ENCODE measurements at places on chromosomes 2 and 18.

DNA sequence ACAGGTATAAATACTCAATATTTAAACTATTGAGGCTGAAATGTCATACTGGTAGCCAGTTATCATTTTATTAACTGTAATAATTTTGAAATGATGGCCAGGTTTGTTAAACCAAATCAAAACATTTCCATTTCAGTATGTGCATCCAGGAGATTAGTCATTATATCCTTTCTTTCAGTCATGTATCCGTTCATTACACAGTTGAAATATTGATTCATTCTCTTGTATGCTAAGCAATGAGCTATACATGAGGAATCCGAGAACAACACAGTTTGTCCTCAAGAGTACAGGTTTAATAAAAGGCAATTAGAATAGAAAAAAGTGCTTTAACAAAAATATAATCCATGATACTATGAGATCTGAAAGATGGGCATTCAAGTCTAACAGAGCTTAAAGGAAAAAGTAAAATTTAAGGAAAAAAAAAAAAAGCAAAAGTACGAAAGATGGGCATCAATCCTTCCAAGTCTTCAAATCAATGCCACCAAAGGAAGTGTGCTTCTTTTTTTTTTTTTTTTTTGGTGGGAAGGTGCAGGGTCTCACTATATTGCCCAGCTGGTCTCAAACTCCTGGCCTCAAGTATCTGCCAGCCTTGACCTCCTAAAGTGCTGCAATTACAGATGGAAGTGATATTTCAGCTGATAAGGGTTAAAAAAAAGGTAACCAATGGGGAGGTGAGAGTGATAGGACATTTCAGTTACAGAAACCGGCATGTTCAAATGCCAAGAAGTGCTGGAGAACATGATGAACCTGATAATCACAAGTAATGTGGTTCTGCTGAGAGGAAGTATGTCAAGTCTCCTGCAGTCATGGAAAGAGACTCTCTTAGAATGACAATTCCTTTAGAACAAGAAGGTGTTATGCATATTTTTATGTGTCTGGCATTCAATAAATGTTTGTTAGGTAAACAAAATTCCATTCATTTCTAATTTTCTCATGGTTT, 35.8 kb downstream of the PUM2 start:
- DNase-seq = no peak

DNA sequence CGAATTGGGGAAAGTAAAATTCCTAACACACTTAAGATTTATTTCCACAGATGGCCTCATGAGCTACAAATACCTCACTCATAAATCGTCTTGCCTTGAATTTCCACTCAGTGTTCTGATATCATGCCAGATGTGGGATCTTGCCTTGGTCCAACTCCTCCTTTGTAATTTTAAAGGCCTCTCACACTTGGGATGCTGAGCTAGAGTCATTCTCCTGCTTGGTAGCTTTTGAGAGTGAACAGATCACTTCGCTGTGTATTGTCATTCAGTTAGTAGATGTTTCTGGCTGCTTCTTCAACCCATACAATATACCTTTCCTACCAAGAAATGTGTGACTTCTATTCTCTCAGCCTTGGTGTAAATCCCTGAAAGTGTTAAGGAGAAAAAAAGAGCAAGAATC, 309.2 kb downstream of the NRXN1 start:
- DNase-seq = peak; percentile 32

GRCh38 chr2:45649858-45650811, 1.3 kb upstream of the PRKCE start:
- DNase-seq = peak; percentile 82

DNA sequence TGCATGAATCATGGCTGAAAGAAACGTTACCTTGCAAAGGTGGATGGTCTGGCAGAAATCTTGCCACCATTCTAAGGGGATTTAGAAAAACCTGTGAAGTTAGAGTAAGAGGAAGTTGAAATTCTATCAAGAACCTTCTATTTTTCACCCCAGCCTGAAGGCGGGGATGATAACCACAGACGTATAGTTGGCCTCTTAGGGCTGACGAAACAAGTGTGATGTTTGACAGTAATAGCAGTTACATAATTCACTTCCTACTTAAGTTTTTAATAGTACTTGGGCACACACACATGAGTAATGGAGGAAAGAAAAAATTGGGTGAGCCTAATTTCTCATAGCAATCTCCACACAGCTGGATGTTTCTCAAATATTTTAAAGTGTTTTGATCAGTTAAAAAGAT, 336.6 kb upstream of the SALL3 start:
- DNase-seq = no peak

DNA sequence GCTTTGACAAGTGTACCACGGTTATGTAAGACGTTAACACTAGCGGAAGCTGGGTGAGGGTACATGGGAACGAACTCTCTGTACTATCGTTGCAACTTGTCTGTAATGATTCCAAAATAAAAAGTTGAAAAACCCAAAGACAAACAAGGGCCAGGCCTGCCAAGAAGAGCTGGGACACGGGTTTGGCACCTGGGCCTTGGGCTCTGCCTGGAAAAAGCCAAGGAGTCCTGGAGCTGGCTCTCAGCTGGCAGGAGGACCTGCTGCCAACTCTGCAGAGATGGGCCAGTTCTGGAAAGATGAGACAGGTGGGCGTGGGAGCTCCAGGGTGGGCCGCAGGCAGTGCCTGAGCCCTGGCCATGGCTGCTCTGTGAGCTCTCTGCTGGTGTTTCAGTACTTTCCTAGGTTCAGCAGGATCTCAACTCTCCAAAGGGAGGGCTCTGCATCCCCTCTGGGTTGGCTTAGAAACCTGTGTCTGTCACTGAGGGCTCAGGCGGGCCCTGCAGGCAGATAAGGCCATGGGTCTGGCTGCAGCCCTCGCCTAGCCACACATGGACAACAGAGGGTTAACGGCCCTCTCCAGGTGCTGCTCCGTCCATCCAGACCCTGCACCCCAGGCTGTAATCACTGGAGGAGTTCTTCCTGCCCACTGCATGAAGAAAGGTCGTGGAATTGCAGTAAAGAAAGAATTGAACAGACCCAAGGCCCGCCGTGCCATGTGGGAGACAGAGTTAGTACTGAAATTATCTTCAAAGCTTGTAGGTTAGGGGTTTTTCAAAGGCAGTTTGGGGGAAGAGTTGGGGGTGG, 89.9 kb downstream of the RHOB start:
- no peak for DNase-seq

DNA sequence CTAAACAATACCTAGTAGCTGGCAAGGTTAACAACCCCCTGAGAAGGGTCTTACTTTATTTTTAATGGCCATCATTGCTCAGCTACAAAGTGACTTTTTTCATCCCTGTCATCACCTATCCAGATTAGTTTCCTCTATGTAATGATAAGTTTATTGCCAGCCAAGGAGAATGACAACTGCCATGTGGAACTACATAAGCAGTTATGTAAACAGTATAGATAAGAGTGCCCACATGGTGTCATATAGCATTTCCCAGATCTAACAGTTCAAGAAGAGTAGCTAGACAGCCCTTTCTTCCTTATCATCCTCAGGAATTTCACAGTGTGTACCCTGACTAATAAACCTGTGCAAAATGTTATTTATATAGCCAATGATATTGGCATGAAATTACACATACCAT, 240.2 kb upstream of the PIK3C3 start:
- no peak for DNase-seq

- no peak for DNase-seq
Measured at GRCh38 chr2:183592271-183592670, 468.0 kb downstream of the NUP35 start.

DNA sequence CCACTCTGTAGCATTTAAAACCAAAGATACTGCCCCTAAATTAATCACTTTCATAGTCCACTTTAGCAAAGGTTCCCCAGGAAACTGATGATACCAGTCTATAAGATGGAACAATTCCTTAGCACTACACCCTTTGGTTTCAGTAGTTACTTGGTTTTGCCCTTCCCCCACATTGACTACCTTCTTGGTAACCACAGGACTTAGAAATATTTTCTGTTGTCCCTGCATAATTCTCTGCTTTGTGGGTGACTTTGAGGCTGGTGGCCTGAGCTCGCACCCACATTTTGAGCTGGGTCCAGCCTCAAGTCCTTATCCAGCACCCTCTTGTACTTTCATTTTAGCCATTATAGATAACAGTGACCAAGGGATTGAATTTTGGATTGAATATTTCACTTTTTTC, 23.1 kb downstream of the ELP2 start:
- no peak for DNase-seq

GRCh38 chr2:157447031-157447430, 3.1 kb upstream of the CYTIP start:
- DNase-seq = no peak

DNA sequence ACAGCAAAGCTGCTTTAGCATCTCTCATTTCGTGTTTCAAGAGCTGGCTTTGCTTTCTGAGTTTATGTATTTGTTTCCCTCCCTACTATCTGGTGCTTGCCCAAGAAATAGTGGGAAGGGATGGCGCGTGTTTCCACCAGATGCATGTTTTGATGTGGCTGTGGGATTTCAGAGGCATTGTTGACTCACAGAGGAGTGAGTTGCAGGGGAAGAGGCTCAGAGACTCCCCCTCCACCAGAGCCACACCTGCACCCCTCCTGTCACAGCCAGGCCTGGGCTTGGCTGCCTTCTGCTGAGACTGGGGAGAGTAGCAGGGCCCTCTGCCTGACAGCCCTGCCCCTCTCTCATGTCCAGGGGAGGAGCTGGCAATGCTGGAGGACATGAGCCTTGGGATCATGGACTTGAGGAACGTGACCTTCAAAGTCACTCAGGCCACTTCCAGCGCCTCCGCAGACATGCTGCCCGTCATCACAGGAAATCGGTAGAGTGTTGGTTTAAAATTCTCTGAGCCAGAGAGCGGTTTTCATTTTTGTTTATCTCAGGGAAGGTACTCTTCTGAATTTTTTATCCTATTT, 42.9 kb downstream of the COA5 start:
- DNase-seq = no peak

GRCh38 chr2:29697181-29697580, 224.2 kb downstream of the ALK start:
- no peak for DNase-seq

DNA sequence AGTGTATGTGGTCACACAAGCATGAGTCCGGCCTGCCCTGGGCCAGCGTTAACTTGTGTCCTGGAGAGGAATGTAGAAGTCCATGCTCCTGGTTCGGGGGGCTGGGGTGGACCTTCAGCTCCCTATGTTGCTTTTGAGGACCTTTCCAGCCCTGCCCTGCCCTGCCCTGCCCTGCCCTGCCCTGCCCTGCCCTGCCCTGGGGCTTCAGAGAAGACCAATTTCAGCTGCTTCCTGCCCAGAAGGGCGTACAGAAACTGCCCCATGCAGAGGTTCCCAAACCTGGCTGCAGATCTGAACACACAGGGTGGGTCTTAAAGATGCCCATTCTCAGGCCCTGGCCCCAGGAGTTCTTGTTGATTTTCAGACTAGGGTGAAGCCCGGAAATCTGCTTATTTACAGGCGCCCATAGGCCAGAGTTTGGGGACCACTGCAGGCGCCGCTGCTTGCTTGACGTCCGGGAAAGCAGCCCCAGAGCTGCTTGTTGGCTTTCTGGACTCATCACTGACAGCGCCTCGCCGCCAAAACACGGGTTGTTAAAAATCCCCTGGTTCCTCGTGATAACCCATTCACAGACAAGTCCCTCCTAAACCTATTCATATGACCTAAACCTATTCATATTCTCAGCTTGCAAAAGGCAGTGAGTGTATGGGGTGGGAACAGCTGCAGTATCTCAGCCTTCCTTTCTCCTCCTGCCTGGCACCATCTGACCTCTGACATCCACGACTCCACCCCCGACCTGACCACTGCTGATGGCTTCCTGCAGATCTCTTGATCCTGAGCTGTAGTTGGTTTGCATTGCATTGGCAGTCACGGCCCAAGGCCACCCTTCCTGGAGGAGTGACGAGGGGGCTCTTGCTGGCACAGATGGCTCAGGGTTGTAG, 198.3 kb downstream of the GLI2 start:
- DNase-seq = no peak

GRCh38 chr2:176934869-176935415, 277.7 kb upstream of the HNRNPA3 start:
- DNase-seq = peak; percentile 28

GRCh38 chr2:118847762-118848172, 319 bp upstream of the EN1 start:
- DNase-seq = no peak

- DNase-seq = no peak
Measured at GRCh38 chr2:64251497-64252250, 107.5 kb upstream of the PELI1 start.

DNA sequence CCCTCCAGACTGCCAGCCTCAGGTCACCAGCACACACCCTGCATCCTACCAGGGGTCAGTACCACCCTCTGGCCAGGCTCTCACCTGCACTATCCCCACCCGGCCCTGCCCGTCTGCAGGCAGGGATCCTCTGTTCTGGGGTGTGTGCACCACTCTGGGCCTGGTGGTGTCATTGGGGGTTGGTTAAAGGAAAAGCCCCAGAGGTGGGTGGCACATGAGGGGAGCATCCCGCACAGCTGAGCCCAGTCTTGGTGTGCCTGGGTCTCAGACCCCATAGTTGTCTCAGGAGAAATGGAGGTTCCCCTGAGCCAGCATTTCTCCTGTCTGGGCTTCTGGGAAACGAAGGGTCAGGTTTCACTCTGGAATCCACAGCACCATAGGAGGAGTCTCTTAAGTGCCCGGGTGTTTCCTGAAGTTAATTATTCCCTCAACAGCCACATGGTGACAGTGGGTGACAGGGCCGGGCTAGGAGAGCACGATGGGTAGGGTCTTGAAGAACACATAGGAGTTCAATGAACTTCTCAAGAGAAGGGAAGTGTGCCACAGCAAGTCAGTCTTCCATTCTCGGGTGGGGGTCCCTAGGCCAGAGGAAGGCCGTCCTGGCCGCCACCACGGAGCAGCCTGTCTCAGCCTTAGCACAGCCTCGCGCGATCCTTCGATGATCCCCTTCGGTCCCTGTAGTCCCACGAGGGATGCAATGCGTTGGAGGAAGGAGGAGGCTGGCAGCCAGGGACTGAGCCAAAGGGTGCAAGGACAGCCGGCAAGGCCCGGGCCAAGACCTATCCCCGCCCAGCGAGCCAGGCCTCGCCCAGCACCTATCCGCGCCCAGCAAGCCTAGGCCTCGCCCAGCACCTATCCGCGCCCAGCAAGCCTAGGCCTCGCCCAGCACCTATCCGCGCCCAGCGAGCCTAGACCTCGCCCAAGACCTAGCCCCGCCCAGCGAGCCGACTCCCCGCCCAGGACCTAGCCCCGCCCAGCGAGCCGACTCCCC, 1.1 kb upstream of the FARP2 start:
- peak; percentile 93 for DNase-seq

- no peak for DNase-seq
Measured at GRCh38 chr2:22692746-22693145, 692.2 kb upstream of the KLHL29 start.

DNA sequence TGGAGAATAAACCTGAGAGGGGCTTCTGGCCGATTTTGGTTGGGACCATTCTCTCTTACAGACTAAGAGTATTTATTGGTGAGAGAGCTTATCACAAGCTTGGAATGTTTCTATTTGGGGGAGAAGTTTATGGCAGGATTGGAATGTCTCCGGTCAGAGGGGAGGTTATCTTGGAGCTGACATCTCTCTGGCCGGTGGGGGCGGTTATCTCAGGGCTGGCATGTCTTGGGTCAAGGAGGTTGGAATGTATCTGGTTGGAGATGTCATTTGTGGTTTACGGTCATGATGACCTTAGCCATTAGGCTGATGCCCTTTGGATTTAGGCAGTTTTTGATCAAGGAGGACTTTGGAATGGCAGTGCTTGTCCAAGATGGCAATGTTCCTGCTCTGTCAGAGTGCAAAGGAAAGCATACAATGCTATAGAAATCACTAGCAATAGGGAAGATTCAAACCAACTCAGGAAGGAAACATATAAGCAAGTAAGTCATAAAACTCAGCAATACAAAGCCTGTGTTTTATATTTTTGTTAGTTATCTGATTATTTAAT, 362.4 kb upstream of the LRATD1 start:
- DNase-seq = no peak

All from stomach (tissue), 19 donors.